ENCODE measurements at places on chromosomes 1 and 21.

DNA sequence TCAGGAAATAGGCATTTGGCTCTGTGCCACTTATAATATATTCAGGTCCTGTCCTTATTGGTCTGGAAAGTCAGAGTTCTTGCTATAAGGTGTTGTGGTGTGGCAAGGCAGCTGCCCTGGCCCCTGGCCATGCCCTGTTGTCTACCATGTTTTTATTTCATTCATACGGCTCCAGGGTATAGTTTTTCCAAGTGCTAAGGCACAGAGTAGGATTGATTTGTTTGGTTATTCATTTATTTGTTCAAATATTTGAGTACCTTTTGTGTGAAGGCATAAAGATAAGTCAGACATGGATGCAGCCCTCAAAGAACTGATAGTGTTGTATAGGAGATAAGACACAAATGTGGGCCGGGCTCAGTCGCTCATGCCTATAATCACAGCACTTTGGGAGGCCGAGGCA lies 10.1 kb downstream of the ZBTB8B start:
- DNase-seq, result no peak

DNA sequence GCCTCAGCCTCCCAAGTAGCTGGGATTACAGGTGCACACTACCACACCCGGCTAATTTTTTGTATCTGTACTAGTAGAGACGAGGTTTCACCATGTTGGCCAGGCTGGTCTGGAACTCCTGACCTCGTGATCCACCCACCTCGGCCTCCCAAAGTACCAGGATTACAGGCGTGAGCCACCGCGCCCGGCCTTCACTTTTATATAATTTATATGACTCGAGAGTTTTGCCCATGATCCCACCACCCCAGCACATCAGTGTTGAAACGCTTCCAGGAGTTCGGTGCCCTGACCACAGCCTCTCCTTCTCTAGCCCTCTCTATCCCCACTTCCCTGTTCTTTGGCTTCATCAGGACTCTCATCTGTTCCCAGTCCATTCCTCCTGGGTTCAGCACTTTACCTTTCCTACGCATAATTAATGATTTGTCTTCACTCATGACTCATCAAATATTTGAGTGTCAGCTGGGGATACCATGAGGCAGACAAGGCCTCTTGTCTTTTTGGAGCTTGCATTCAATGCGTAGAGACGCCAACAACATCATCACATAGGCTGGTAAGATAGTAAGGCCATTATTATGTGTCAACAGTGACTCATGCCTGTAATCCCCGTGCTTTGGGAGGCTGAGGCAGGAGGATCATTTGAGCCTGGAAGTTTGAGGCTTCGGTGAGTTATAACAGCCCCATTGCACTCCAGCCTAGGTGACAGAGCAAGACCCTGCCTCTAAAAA lies 1.4 kb downstream of the PMF1 start:
- no peak for DNase-seq

DNA sequence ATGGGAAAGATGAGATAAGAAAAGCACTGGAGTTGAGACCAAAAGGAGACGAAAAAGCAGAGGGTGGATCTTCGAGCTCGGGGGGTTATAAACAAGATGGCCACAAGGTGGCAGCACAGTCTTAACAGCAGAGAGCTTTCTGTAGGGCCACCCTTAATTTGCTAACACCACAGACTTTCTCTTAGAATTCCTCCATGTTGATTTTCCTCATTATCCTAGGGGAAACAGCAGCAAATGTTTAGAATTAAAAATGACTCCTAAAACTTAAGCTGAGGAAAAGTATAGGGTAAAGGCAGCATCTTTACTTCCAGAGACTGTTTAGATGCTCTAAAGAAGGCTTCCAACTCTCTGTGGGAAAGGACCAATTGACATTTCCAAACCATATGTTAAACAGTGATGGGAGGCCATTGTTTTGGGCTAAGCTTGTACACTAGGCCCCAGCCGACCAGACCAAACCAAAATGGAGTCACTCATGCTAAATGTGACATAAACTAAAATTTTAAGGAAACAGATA lies 2.5 kb upstream of the APOBEC4 start:
- peak; percentile 89 for DNase-seq

- DNase-seq, result no peak
Observed at GRCh38 chr1:218817691-218818465, 355.8 kb upstream of the LYPLAL1 start.

DNA sequence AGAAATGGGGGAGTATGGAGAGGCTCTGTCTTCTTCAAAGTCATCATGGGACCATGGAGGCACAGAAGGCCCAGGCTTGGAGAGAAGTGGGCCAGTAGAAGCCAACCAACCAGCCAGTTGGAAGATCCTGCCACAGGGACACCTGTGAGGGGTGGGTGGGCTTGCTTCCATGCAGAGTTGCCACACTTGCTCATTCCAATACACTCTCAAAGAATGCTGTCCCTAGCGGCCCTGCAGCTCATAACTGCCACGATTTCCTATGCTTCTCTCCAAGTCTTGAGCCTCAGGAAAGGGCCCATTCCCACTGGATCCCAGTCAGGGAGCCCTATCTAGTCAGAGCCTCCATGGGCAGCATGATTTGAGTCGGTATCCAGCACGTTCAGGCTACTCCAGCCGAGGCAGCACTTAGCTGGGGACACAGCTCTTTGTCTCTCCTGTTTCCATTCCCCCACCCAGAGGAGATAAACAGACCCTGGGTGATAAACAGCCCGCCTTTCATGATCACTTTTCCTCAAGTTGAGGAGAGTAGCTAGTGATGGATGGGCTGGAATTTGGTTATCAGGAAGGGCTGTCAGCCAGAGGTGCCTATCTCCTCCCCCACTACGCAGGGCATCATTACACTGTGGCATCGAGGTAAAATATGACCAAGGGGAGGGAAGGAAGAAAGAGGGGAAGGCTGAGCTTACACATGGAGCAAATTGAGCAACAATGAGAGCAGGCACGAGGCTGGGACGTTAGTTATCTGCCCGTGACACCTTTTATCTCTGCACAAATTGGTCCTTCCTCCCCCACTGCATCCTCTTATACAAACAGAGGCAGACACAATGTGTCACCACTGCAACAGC lies 64.6 kb downstream of the ERI3 start:
- DNase-seq, result no peak

DNA sequence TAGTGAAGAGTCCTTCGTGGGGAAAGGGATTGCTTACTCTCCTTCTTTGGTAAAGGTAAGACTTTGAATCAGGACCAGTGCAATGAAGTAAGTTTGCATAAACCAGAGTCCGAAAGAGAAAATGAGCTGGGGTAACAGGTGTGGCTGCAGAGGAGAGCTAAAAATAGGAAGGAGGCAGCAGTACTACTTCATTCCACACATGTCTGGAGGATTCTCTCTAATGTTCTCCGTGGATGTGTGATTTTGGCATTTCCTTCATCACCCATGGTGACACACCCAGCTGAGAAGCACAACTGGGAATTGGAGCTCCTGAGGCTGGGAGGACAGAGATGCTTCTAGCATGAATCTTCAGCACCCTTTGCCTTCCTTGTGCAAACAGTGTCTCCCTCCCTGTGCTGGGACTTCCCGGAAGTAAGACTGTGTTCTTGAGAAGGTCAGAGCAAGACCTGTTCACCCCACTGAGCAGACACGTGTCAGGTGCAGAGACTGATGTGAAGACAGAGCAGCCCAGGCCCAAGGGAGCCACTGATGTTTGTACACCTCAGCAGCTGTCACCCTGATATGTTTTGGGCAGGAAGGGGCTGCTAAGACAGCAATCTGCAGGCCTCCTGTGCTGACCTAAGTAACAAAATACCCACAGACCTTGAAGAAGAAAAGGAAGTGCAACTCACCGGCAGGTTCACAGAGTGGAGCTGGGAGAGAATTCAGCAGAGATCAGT lies 13.3 kb downstream of the FCRL1 start:
- no peak for DNase-seq

DNA sequence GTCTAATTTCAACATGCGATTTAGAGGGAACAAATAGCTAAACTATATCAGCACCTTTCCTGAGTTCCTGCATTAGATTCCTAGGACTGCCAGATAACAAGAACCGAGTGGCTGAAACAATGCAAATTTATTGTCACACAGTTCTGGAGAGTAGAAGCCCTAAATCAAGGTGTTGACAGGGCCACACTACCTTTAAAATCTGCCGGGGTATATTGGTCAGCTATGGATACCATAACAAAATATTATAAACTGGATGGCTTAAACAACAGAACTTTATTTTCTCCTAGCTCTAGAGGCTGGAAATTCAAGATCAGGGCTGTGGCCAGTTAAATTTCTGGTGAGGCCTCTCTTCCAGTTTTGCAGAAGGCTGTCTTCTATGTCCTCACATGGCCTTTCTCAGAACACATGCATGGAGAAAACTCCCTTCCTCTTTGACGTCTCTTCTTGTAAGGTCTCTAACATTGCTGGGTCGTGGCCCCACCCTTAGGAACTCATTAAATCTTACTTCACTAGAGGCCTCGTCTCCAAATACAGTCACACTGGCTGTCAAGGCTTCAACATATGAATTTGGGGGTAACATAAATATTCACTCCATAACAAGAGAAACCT lies 144.3 kb downstream of the FCRL5 start:
- DNase-seq, result no peak

DNA sequence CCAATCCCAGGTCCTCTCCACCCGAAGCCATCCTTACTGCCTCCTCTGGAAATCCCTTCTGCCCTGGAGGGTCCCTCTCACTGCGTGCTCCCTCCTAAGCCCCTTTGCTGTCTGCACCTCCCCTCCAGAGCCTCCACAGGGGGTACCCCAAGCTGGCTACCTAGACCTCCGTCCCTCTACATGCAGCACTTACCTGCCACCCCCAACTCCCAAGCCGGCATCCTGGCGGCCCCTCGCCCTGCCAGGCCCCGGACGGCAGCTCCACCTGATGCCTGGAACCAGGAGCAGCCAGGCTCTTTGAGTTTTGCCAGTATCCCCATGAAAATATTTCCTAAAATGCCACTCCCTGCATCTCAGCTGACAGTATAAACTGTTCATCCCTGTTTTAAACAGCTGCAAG lies 4.1 kb downstream of the PRDM15 start:
- DNase-seq, result no peak

DNA sequence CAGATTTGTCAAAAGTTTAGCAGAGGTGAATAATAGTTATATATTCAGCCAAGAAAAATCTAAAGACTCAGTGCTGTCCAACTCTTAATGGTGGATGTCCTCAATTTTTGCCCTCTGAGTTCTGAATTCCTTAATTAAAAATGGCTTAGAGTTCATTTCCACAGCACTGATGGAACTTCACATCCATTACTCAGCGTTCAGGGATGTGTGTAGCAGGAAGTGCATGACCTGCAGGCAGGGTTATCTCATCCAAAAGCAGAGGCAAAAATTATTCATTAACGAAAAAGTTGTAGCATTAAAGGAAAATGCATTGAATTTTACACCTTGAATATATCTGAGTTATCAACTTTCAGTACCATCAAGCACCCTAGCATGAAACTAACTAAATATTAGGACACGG lies 96.7 kb downstream of the ZP4 start:
- DNase-seq, result no peak

DNA sequence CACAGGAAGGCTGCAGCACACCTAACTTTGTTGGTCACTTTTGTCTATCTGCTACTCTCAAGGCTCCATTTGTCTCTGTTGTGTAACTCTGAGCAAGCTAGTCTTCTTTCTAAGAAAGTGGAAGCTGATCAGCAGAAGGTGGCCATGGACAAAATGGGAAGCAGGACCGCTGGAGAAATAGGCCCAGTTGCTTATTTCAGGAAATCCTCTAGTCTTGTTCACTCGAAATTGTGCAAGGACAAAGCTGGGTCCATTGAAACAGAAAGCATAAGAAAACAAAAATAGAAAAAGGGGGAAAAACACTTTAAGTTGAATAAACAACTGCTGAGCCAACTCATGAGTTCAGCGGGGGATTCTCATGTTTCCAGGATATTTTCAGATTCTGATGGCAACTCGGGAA lies 150.1 kb downstream of the PBX1 start:
- no peak for DNase-seq

DNA sequence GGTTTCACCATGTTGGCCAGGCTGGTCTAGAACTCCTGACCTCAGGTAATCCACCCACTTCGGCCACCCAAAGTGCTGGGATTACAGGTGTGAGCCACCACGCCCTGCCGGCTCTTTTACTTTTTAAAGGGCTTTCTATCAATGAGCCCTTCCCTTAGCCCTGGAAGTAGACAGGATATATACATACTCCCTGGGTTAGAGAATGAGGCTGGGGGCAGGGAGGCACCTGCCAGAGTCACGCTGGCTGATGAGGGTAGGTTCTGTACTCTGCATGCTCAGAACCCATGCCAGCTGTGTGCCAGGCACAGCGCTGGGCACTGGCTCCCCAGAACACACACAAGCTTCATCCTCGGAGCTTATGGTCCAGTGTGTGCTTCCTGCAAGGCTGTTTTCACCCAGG lies 113.6 kb upstream of the IPO9 start:
- DNase-seq, result no peak

- no peak for DNase-seq
Observed at GRCh38 chr1:217403026-217403720, 227.7 kb downstream of the GPATCH2 start.

GRCh38 chr1:116495535-116495934 lies 75.3 kb downstream of the CD58 start:
- DNase-seq, result no peak

- no peak for DNase-seq
Observed at GRCh38 chr1:148362626-148363438, 120.3 kb downstream of the PPIAL4G start.

GRCh38 chr1:111553196-111553595 lies 49.8 kb upstream of the ADORA3 start:
- no peak for DNase-seq

DNA sequence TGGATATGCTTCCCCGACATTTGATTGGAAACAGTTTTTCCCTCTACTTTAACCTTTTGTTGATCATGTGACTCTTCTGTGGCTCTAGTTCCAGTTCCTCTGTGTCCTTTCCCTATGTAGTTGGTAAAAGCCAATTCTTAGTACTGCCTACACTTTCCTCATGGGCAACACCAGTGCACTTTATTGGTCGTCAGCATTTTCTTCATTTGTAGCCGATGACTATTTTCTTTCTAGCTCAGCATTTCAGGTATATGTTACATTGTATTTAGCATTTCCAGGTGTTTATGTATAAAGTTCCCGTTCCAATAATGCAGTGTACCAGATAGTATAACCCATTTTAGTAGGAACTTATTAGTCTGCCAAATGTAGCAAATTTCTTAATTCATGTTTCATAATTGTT lies 27.6 kb upstream of the B3GALT2 start:
- DNase-seq, result no peak

DNA sequence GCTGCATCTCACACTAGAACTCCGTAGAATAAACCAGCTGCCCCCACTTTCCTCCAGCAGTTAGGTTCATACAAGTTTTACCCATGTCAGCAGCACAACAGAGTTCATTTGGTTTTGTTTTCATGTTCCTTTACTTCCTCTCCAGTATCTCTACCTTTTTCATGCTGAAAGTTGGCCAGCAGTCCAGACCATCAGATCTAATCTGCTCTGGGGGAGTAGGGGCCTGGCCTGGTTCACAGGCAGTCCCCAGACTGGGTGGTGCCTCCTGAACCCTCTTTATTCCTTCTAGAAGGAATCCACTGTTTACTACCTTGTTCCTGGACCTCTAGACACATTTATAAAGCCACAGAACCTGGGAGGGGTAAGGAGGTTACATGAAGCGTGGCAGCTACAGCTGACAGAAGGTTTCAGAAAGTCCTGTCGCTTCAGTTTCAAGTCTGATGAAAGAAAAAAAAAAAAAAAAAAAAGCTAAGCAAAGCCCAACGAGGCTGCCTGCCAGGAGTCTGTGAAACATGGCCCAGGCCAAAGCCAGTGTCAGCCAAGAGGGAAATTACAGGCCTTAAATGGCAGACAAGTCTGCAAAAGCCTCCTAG lies 184.6 kb upstream of the JUN start:
- DNase-seq, result no peak
